ENCODE measurements at places on chromosomes 2 and 18. TPM values are rescaled to one million over a fixed set of nuclear protein-coding genes. Genes with fewer than 3 reads are reported as not detected.

GCG gene
- not detected for total RNA-seq

CCDC85A gene
- total RNA-seq, result not detected

GRCh38 chr2:204110751-204111516 is 174.4 kb downstream of the ICOS start:
- DNase-seq, result no peak
- H3K27me3 ChIP-seq, result peaks cover 1% of the 10 kb centered on the region
- no peaks in the 10 kb centered on the region for H3K36me3 ChIP-seq
- H3K27ac ChIP-seq, result peak overlapping the region; percentile 94
- H3K4me3 ChIP-seq, result peak overlapping the region; percentile 86
- H3K4me1 ChIP-seq, result peaks cover 74% of the 10 kb centered on the region

- peak overlapping the region; percentile 26 for H3K4me3 ChIP-seq
- peaks cover 39% of the 10 kb centered on the region for H3K36me3 ChIP-seq
- DNase-seq, result no peak
- H3K27ac ChIP-seq, result no peak overlapping the region
- H3K4me1 ChIP-seq, result peaks cover 18% of the 10 kb centered on the region
These were observed 94.2 kb upstream of the DLX2 start for GRCh38 chr2:172196768-172197431.

DNA sequence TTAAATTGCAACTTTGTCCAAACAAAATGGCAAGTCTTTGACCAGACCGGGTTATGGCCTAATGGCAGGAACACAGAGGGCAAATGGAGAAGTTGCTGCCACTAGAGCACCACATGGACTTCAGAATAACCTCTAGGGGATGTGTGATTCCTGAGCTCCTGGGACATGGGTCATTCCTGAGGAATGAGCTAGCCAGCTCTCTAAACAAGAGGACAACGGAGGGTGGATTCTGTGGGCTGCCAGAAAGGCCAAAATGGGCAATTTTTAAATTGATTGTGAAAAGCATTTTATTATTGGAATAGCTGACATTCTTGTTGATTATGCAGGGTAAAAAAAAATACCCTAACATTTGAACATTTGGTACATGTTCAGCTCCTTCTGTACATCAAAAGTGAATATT is 109.8 kb upstream of the FZD5 start:
- no peak for DNase-seq
- H3K4me3 ChIP-seq, result no peak overlapping the region
- no peaks in the 10 kb centered on the region for H3K4me1 ChIP-seq
- H3K36me3 ChIP-seq, result no peaks in the 10 kb centered on the region
- H3K27ac ChIP-seq, result no peak overlapping the region
- H3K27me3 ChIP-seq, result no peaks in the 10 kb centered on the region

DNA sequence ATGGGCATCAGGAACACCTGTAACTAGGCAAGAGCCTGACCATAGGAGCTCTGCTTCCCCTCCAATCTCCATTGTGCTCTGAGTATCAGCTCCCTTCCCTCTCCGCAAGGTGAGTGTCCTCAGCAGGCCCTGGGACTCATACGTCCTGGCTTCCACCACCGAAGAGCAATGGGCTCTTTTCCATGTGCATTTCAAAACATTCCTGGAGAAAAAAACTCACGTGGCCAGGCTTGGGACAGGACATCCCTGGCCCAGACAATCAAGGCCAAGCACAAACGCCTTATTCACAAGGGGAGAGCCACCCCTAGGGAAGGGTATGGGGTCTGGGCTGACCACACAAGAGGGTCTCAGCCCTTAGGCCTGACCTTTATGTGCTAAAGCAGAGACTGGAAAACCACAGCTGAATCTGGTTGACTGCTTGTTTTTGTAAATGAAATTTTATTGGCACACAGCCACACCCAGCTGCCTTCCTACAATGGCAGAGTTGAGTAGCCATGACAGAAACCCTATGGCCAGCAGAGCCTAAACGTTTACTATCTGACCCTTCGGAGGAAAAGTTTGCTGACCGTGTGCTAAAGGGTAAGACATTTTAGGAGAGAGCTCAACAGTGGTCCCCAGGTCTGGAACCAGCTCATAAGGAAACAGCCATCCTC is 175.7 kb upstream of the ARL4C start:
- H3K27me3 ChIP-seq, result peaks cover 13% of the 10 kb centered on the region
- DNase-seq, result no peak
- no peaks in the 10 kb centered on the region for H3K4me1 ChIP-seq
- H3K36me3 ChIP-seq, result no peaks in the 10 kb centered on the region
- H3K27ac ChIP-seq, result no peak overlapping the region

GRCh38 chr2:217831306-217831705 is 171.5 kb downstream of the TNS1 start:
- H3K4me3 ChIP-seq, result no peak overlapping the region
- no peaks in the 10 kb centered on the region for H3K4me1 ChIP-seq
- H3K27ac ChIP-seq, result no peak overlapping the region
- peaks cover 5% of the 10 kb centered on the region for H3K27me3 ChIP-seq

DNA sequence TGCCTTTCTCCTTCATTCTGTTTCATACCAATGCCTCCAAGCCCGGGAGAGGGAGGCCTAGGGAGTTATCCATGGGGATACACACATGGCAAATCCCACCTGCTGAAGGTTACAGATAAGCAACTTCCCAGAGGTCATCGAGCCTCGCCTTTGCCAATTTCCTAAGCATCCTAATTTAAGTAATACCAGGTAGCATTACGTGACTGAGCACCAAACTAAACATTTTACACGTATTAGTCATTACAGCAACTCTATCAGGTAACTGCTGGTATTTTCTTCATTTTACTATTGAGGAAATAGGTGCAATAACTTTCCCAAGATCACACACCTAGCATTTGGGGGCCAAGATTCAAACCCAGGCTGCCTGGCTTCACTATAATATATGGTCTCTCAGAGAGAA is 30.1 kb upstream of the BZW1 start:
- no peak for DNase-seq
- no peak overlapping the region for H3K4me3 ChIP-seq
- peaks cover 3% of the 10 kb centered on the region for H3K27me3 ChIP-seq
- H3K4me1 ChIP-seq, result no peaks in the 10 kb centered on the region

- H3K27ac ChIP-seq, result no peak overlapping the region
- H3K27me3 ChIP-seq, result peaks cover 13% of the 10 kb centered on the region
- H3K4me1 ChIP-seq, result no peaks in the 10 kb centered on the region
- H3K36me3 ChIP-seq, result no peaks in the 10 kb centered on the region
These were observed 32.9 kb downstream of the OSBPL6 start for GRCh38 chr2:178227187-178227586.

DNA sequence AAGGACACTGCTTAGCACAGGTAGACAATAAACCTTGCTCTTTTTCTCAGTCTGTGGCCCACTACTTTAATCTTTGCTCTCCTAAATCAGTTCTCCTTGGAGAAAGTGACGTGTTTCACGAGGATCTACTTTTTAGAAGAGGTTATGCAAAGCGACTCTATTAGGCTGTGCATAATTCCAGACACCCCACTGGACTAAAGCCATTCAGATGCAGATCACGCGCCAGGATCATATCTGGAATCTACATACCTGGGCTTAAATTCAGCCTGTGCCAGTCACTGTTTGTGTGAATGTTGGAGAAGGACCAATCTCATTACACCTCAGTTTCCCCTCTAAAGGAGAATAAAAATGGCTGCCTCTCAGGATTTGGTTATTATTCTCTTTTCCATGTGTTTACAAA is 413.0 kb upstream of the MYT1L start:
- H3K36me3 ChIP-seq, result no peaks in the 10 kb centered on the region
- H3K27ac ChIP-seq, result no peak overlapping the region
- H3K4me1 ChIP-seq, result peaks cover 5% of the 10 kb centered on the region
- H3K4me3 ChIP-seq, result no peak overlapping the region
- H3K27me3 ChIP-seq, result peaks cover 16% of the 10 kb centered on the region

Measured in natural killer cell treated with Interleukin-12 subunit alpha and Interleukin-12 subunit beta and Interleukin-15 and Interleukin-18, amount 100 ng/mL, for 72 hours (primary cell).